ENCODE measurements at places on chromosomes 1 and 21.

GRCh38 chr1:34361121-34361520 lies 184.4 kb downstream of the C1orf94 start:
- DNase-seq, result no peak

DNA sequence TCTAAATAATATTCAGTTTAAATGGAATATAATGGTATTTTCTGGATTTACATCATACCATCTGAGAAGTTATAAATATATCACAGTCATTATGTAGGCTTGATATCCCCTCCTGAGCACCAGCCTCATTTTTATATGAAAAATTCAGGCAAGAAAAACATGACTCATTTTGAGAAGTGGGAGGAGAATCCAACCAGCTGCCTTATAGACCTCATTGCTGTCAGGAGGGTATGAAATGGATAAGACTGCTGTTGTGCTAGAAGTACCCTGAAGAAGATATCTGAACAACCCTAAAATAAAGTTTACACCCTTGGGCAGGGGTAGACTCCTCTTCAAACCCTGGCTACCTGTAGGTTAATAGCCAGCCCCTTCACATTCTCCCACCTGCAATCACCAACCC lies 8.8 kb downstream of the GIPC2 start:
- DNase-seq, result no peak

GRCh38 chr21:28826021-28826420 lies 166.7 kb downstream of the LTN1 start:
- no peak for DNase-seq

DNA sequence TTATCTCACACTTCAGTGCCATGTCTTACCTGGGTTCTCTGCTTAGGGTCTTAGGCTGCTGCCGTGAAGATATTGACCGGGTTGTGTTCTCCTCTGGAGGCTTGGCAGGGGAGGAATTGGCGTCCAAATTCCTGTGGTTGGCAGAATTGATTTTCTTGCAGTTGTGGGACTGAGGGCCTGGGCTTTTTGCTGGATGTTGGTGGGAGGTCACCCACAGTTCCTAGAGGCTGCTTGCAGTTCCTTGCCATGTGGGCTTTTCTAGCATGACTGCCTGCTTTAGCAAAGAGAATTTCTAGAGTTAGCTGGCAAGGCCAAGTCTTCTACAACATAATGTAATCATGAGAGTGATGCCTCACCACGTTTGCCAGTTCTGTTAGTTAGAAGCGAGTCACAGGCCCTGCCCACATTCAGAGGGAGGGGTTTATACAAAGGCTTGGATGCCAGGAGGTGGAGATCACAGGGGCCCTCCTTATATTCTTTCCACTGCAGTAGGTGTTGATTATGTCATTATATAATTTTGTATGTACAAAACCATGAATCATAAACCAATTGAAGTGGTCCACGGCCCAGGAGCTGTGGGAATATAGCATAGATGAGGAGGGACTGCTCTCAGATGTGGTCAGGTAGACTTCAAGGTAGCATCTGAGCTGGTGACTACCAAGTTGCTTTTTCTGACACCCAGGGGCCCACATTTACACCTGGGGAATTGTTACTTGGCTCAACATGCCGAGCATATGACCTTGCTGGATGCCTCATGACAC lies 6.6 kb downstream of the UBL4B start:
- DNase-seq, result peak; percentile 9

- no peak for DNase-seq
Measured at GRCh38 chr1:87999852-88000251, 671.2 kb downstream of the LMO4 start.

GRCh38 chr1:88247666-88248065 lies 436.4 kb upstream of the PKN2 start:
- no peak for DNase-seq

- DNase-seq, result peak; percentile 89
Measured at GRCh38 chr1:41387667-41388091, 26.4 kb downstream of the FOXO6 start.

DNA sequence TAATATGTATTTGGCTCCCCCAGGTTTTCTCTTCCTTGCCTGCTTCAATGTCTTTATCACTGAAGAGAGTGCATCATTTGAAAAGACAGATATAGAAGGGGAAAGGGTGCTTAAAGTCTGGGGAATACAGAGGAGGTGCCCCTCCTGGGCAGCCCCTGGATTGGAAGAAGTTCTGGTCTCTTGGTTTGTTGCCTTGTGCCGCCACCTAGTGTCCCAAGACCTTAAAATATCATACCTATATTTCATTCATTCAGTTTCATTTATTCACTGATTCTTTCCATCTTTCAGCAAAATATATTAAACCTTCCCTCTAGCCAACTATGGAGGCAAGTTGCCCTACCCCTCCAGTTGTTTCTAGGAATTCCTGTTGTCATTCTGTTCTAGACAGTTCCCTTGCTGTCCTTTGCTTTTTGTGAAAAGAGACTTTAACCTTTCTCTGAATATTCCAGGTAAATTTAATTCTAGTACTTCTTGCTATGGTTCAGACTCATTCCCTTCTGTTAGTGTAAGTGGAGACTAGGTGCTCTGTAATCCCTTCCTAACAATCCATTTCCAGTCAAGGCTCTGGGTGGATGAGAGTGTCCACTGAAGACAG lies 56.1 kb downstream of the MEF2D start:
- DNase-seq, result peak; percentile 30

DNA sequence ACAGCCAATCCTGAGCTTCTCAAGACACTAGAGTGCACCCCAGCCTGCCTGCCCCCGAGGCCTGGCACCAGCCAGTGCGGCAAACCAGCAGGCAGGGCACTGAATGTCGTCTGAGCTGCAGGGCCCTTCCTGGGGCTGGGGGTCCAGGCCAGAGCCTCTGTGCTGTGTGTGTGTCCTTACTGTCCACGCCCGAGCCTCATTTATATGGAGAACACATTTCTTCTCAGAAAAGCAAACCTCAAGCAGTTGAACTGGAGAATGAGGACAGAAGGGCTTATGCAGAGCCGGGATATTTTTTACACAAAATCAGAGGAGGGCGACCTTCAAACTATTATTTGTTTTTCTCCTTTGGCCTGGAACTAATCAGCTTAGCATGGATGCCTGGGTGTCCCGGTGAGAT lies 52.7 kb downstream of the POFUT2 start:
- no peak for DNase-seq

DNA sequence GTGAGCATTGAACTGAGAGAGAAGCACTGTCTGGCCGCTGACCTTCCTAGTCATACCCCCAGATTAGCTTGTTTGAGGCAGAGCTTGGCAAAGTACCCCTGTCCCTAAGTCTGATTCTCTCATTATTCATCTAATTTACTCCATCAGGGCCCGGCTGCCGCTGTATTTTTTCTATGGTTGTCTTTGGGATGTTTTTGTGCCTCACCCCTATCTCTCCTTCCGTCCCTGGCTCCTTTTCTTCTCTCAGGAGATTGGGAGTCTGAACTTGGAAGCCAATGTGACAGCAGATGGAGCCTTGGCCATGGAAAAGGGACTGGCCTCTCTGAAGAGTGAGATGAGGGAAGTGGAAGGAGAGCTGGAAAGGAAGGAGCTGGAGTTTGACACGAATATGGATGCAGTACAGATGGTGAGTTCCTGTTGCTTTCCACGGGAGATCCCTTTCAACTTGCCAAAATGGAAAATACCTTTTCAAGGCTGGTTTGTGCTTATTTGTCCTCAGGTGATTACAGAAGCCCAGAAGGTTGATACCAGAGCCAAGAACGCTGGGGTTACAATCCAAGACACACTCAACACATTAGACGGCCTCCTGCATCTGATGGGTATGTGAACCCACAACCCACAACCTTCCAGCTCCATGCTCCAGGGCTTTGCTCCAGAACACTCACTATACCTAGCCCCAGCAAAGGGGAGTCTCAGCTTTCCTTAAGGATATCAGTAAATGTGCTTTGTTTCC lies 53.9 kb downstream of the LAMC2 start:
- no peak for DNase-seq

DNA sequence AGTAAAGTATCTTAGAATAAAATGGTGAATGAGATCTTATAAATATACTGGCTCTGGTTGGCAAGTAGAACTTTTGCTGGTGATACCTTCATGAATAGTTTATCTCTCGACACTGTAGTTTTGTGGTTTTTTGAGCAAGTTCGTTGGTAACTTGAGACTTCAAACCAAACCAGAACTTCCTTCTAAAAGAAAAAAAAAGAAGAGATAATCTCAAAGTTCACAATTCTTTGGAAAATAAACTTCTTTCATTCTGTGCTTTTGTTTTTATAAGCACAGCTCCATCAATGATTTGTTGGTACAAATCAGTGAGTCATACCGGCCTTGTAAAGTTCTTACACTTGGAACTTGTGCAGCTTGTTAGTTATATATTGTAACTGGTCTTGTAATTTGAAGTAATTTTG lies 2.3 kb downstream of the HIPK1 start:
- DNase-seq, result no peak

DNA sequence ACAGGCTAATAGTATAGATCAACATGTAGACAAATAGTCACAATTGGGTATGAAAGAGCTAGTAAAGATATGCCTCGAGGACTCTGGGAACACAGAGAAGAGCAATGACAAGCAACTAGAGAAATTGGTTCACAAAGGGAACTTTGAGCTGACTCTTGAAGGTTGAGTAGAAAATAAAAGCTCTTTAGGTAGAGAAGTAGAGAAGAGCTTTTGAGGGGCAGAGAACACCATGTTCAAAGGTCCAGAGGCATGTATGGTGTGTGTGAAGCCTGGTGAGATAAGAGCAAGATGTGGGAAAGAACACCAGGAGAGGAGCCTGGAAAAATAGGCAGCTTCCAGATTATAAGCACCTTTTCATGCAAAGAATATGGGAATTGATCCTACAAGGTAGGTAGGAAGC lies 109.7 kb upstream of the MAGI3 start:
- no peak for DNase-seq

GRCh38 chr21:17492415-17493168 lies 20.3 kb upstream of the CXADR start:
- DNase-seq, result no peak

DNA sequence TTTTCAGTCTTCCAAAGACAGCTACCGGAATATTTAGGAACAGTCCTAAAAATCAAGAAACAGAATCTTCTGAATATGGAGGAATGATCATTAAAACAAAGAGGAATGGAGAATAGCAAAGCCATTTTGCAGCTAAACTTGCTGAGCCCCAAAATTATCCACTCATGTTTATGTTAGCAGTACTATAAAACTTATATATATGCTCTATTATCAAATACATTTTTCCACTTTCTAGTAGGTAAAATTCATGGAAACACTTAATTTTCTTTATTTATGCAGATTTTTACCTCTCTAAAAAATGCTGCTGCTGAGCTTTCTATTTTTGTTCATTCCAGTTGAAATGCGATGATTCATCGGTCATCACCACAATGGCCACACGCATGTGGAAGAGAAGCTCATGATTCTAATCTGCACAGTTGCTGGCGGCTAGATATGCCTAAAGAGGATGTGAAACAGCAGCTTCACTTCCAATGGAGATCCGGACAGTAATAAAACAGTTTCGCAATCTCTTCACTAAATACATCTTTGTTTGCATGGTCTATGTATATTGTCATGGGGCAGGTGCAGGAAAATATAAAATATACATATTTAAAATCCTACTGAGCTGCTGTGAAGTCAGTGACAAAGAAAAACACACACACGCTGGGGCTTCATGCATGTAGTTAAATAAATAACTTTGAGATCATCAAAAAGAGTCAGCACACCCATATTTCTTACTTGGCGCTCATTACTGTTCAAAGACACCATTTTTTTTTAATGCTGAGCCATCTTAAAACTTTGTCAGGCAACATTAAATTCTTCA lies 292.2 kb downstream of the SMYD3 start:
- DNase-seq, result peak; percentile 50
